Pancreas (tissue), 10 donors: ENCODE measurements at places on chromosomes 6 and 20. TPM values are rescaled to one million over a fixed set of nuclear protein-coding genes. Genes with fewer than 3 reads are reported as not detected.

- H3K4me3 ChIP-seq = no peak overlapping the region
- H3K27me3 ChIP-seq = no peaks in the 10 kb centered on the region
- DNase-seq = no peak
Measured at GRCh38 chr6:122374307-122374706, 25.1 kb upstream of the HSF2 start.

DNA sequence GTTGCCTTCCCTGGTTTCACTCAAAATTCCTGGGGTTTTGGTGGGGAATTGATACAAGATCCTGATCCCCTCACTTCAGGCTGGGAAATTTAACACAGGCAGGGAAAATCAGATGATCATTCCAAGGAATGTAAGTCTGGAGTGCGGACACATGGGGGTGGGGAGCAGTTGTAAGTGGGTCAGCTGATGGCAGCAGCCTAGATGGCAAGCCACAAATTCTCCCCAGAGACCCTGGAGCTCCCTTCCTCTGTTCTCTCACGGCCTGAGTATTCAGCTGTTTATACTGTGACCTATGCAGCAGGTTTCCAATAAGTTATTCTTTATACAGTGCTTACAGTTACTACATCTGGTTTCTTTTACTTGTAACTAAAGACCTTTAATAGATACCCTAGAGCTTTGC lies 144.9 kb downstream of the SH3BGRL2 start:
- no peak overlapping the region for H3K27ac ChIP-seq
- DNase-seq = no peak
- no peaks in the 10 kb centered on the region for H3K27me3 ChIP-seq
- H3K4me1 ChIP-seq = no peaks in the 10 kb centered on the region
- H3K4me3 ChIP-seq = no peak overlapping the region
- H3K36me3 ChIP-seq = no peaks in the 10 kb centered on the region

- no peaks in the 10 kb centered on the region for H3K27me3 ChIP-seq
- no peak overlapping the region for H3K27ac ChIP-seq
Measured at GRCh38 chr20:34171640-34172039, 59.6 kb upstream of the EIF2S2 start.

DNA sequence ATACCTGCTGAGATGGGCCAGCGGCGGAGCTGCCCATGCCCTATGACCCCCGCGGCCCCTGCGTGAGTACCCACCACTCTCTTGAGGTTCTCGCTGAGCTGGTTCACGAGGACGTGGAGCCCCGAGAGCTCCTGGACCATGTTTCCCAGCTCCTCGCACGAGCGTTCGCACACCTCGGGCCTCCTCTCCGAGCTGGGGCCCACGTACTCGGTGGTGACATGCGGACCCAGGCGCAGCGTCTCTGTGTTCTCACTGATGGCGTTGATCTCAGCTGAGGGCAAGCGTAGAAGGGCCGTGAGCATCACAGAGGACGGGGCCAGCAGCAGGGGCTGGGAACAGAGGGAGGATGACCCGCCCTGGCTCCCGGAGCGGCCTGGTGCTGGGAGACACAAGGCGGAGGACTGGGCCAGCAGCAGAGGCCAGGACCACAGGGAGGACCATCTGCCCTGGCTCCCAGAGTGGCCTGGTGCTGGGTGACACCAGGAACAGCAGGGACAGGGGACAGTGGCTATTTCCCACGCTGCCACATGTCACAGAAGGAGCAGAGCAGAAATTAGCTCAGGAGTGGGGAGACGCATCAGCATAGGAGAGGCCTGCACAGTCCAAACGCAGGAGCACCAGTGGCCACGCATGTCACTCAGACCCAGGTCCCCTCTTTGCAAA lies 11.8 kb downstream of the THBS2 start:
- H3K4me1 ChIP-seq = no peaks in the 10 kb centered on the region
- H3K36me3 ChIP-seq = no peaks in the 10 kb centered on the region
- no peaks in the 10 kb centered on the region for H3K27me3 ChIP-seq

DNA sequence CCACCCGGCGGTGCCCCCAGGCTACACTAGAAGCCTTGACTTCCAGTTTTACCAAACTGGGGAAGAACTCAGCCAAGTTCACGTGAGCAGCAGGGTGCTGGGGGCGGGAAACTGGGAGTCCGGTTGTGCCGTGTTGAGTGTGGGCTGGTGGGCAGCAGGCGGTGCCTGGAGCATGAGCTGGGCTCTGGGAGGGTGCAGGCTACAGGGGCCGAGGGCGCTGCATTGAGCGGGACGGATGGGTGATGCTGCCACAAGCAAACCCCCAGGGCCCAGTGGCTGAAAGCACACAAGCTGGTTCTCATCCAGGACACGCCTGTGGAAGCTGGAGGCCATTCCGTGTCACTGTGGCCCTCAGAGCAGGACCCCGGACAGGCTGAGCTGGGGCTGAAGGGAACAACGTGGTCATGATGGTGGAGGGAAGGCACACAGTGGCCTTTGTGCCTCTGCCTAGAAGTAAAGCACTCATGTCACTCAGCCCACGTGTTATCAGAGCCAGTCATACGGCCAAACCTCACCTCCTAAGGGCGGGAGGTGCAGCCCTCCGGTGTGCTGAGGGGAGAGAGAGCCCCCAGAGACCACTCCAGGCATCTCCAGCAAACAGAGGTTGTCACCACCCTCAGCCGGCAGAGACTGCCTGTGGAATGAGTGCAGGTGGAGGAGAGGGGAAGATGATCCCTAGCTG lies 29.5 kb downstream of the RBM38 start:
- H3K27me3 ChIP-seq = no peaks in the 10 kb centered on the region
- no peak overlapping the region for H3K27ac ChIP-seq
- DNase-seq = no peak
- no peaks in the 10 kb centered on the region for H3K36me3 ChIP-seq
- H3K4me1 ChIP-seq = no peaks in the 10 kb centered on the region
- no peak overlapping the region for H3K4me3 ChIP-seq

DNA sequence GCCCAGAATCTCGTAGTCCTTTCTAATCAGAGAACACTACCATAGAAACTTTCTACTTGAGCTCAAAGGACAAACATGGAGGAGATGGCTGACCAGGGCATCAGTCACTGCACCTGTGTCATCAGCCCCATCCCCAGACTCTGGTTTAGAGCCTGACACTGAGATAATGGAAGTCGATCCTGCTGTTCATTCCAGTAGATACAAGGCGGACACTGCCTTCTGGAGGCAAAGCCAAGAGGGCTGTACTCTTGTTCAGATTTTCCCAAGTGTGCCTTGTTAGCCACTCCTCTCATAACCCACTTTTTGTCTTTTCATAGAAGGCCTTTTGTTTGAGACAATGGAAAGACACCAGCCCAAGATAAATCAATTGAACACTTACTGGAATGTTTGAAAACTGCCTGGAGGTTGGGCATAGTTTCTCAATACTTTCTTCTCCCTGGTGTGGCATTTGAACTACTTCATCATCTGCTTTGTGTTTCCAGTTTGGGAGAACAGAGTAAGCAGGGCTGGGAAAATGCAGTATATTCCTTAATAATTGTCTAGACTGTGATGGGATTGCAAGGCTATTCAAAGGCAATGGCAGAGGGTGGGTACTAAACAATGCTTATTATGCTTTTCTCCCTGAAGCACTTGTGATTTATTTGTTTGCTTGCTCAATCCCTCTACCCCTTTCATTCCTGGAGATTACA lies 99.7 kb downstream of the CLIC5 start:
- no peak overlapping the region for H3K4me3 ChIP-seq
- H3K4me1 ChIP-seq = no peaks in the 10 kb centered on the region
- no peak overlapping the region for H3K27ac ChIP-seq
- no peaks in the 10 kb centered on the region for H3K27me3 ChIP-seq

SLC29A1 gene
- 72.7 TPM for total RNA-seq

DNA sequence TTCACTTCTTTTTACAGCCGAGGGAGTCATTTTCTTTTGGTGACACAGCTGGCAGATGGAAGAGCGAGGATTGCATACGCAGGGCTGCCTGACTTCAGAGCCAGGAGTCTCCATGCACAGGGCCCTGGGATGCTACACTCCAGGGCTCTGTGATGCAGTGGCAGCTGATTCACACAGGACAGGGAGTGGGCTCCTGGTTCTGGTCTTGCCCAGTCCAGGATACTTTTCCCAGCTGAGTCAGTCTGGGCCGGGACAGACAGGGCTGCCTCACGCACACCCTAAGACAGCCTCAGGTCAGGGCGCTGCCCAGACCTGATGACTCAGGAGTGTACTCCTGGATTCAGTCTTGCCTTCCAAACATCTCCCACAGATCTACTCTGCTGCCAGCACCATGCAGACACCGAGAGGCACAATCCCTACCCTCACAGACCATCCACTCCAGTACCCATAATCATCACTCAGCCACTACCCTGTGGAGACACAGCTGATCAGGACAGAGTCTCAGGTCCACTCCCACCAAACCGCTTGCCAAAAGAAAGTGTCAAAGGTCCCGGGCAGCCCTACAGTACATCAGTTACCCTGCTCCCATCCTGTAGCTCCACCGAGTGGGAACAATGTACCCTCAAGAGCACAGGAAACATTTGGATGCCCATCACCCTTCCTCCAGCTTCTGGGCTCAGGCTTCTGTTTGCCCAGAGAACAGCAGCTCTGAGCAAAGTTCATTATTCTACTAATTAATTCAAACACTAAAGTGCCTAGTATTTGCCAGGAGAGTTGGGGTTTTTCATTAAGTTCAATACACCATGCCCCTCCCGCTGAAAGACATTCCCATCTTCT lies 11.5 kb downstream of the SDC4 start:
- no peak overlapping the region for H3K4me3 ChIP-seq
- H3K36me3 ChIP-seq = peaks cover 5% of the 10 kb centered on the region
- H3K27me3 ChIP-seq = no peaks in the 10 kb centered on the region
- H3K4me1 ChIP-seq = peaks cover 54% of the 10 kb centered on the region
- H3K27ac ChIP-seq = peak overlapping the region; percentile 98
